NCI-H526 treated with DMSO at 0.1 percent for 48 hours (cell line): ENCODE measurements at places on chromosomes 12 and 14.

- peak; percentile 48 for DNase-seq
Observed at GRCh38 chr12:70418101-70418500, 52.0 kb downstream of the KCNMB4 start.

- no peak for DNase-seq
Observed at GRCh38 chr12:727321-727720, 25.1 kb upstream of the WNK1 start.

GRCh38 chr14:68306265-68306933, 486.5 kb downstream of the ZFP36L1 start:
- no peak for DNase-seq

DNA sequence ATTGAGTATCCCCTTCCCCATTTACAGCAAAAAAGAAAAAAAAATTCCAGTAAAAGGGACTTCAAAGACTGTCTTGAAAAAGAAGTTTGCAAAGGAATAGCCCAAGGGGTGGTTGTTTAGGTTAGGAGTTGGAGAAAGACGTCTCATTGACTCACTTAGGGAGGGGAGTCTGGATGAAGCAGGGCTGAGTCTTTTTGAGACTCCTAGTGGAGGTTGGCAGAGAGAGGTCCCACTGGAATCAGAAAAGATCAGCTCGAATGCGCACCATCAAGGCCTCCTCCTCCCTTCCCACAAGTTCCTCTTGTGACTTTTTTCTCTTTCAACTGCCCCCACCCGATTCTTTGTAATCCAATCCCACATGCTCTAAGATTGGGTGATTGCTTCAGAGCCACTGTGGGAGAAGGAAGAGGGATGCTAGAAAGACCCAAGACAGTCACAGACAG, 1.9 kb downstream of the ARHGEF40 start:
- DNase-seq: no peak

GRCh38 chr12:52347551-52348510, 19.4 kb downstream of the KRT85 start:
- no peak for DNase-seq

DNA sequence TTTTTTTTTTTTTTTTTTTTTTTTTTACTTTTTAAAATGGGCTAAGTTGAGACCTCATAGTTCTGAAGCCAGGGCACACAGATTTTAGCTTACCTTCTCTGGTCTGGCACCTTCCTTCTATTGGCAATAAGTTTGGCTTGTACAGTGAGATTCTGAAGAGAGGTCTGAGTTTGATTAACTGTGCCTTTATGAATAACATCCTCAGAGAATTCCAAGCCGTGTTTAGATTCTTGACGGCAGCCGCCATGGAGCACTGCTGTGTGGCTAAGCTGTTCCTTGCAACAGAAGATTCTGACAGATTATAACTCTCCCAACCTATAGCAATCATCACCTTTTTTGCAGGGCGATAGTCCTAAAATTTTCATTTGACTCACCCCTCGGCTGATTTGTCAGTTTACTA, 354.9 kb upstream of the FAR2 start:
- DNase-seq: no peak

GRCh38 chr12:5780536-5780935, 164.5 kb downstream of the ANO2 start:
- DNase-seq: no peak

- no peak for DNase-seq
Observed at GRCh38 chr12:20395791-20396550, 27.6 kb downstream of the PDE3A start.

DNA sequence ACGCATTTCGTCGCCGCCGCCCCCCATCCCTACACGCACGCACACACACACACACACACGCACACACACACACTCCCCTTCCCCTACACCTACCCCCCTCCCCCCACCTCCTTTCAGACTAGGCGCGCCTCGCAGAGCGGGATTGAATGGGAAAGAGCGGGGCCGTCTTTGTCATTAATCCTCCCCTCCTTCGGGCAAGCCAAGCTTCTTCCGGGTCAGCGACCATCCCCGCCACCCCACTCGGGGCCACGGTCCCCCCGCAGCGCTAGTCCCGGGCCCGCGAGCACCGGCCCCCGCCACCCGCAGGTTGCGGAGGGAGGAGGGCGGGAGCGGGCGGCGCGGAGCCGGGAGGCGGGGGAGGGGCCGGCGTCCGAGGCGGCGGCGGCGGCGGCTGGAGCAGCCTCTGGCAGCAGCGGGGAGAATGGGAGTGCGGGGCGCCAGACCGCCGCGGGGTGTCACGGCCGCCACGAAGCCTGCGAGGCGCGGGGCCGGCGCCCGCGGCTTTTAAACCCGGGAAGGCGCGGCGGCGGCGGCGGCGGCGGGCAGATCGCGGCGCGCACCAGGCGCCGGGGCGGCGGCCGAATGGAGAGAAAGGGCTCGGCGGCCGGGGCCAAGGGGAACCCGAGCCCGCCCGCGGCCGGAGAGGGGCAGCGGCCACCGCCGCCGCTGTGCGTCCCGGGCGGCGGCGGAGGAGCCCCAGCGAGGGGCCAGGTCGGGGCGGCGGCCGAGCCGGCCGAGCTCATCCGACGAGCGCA, at the start of gene TTC9:
Gene TTC9 (plus strand): TSS at position 369 of the 755 bp plus-strand sequence. CDS start 214 bp downstream, at position 583.
- no peak for DNase-seq

- DNase-seq: no peak
Observed at GRCh38 chr12:45883187-45883586, 107.2 kb downstream of the SCAF11 start.

DNA sequence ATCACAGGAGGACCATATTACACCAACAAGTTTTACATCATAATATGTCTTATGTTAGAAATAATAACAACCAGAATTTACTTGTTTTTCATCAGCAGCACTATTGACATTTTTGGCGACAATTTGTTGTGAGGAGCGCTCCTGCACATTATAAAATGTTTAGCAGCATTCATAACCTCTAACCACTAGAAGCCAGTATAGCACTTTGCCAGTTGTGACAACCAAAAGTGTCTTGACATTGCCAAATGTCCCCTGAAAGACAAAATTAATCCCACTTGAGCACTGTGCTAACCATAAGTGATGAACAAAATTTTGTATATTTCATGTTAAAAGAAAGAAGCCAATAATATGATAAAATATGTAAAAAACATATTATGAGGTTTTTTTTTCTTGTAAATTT, 356.9 kb upstream of the LMO3 start:
- no peak for DNase-seq
